ENCODE measurements at places on chromosomes 1 and 21.

DNA sequence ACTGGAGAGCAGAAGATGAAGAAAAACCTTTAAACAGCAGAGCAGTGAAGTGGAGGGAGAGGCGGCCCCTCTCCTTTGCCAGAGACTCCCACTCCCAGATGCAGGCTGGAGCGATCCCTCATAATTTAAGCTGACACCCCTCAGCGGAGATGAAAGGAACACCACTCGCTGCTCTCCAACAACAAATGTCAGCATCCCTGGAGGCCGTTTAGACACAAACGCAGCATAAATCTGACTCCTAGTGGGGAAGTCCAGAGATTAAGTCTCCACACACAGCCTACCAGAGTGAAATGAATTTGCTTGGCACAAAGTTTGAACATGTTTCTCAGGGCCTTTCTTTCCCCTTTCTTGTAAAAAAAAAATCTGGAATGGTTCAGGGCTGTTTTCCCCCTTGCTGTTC, 137.8 kb downstream of the LMX1A start:
- DNase-seq = no peak

GRCh38 chr1:40478276-40478675, 1.2 kb downstream of the ZFP69 start:
- no peak for DNase-seq

- no peak for DNase-seq
Measured at GRCh38 chr21:22174746-22175145, 1176.5 kb downstream of the NCAM2 start.

GRCh38 chr1:197911857-197912696, 5.1 kb upstream of the LHX9 start:
- DNase-seq = no peak

GRCh38 chr1:235206533-235207208, 45.6 kb upstream of the RBM34 start:
- DNase-seq = no peak

- no peak for DNase-seq
Measured at GRCh38 chr1:113405573-113405972, 15.3 kb downstream of the MAGI3 start.

GRCh38 chr1:76136894-76137293, 62.3 kb downstream of the ST6GALNAC3 start:
- DNase-seq = no peak

DNA sequence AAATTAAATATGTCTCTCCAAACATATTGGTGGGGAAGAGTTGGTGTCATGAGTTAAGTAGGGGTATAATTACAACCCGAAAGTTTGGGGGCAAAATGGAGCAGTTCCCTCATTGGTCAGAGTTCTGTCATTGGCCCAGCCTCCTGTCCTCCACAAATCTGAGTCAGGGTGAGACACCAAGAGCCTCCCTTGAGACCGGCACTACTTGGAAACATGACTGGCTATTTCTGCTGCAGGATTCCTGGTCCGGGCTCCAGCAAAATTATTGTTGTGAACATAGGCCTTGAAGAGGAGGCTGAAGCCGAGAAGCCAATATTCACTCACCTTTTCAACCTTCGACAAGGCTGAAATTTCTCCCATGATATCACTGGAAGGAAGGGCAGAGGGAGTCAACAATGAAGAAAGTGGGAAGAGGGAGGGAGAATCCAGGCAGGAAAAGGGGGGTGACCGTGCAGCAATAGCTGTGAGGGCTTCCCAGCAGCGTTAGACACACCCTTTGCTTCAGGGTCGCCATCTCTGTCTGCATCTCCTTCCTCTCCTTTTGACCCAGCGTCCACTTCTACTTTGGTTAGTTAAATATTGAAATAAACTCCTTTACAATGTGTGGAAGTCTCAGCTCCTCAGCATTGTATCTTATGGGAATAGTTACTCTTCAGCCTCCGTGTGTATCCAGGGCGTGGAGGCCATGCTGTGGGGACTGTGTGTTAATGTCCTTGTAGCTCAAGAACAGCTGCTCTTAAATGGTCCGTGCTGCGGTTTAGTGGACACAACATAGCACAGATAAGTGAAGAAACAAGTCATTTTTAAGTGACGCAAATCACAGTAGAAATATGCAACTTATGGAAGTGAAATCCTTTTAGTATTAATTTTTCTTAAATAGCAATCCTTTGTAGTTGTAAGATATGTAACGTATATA, 307.4 kb downstream of the DISC1 start:
- DNase-seq = no peak

DNA sequence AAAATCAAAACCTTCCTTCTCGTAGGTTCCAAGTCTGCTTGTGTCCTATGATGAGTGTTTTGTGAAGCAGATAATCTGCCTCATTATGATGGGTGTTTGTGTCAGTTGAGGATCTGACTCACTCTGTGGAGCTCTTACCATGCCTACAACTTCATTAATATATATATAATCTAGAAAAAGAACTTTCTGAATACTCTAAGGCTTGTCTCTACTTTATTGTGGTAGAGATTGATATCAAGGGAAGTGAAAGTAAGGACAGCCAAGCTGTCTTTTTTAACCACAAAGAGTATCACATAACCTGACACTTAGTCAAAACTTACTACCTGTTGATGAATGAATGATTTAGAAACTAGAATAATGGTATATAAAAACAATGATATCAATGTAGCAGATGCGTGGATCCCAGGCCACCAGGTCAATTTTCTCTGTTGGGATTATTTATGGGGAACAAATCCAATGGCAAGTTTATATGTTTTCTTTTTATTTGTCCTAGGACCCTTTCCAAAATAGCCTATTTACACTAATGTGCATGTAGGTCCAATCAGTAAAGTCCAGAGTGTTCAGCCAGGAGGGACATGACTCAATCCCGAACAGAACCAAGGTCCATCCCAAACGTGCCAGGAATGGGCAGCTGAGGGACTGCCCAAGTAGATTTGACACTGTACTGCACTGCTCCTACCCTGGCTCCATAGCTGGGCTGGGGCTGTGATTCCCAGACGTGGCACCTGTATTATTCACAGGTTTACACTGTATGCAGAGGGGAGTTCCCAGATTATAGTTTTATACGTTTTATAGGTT, 182.3 kb upstream of the GREM2 start:
- no peak for DNase-seq

DNA sequence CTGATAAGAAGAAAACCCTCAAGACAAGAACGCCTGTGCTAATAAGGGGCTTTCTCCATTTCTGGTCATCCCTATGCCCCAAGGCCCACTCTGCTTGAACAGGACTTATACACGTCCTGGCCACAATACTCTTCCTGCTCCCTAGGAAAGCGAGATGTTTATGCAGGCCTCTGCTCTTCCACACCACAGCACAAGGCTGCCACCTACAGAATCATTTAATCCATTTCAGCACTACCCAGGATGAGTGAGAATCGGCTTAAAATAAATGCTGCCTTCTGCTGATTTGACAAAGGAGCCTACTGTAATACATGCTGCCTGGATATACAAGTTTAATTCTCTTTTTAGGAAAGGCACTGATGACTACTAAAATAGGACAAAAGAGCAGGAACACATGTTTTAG, 29.4 kb downstream of the FRRS1 start:
- DNase-seq = peak; percentile 80

GRCh38 chr21:45617021-45617921, 26.3 kb upstream of the PCBP3 start:
- no peak for DNase-seq

- no peak for DNase-seq
Measured at GRCh38 chr1:178646821-178647220, 78.2 kb upstream of the RALGPS2 start.

GRCh38 chr1:65840683-65841082, 48.0 kb downstream of the PDE4B start:
- no peak for DNase-seq

DNA sequence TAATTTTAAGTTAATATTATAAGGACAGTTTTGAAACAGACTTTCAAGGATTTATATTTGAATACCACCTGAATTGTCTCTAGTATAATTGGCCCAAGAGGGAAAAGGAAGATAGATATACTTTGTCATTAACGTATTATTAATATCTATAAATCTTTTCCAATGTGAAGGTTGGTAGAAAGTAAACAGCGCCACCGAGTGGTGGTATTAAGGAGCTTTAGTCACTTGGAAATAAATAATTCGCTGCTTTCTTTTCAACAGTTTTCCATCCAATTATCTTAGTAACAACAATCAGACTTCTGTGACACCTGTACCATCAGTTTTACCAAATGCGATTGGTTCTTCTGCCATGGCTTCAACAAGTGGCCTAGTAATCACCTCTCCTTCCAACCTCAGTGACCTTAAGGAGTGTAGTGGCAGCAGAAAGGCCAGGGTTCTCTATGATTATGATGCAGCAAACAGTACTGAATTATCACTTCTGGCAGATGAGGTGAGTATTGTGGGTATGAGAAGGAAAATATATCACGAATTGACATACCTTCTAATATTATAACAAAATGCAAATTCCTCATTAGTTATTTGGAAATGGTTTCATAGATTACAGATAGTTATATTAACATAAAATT, 37.7 kb downstream of the SH3GLB1 start:
- DNase-seq = peak; percentile 47

- DNase-seq = no peak
Measured at GRCh38 chr1:98410082-98410481, 251.4 kb upstream of the SNX7 start.

GRCh38 chr1:156504438-156504813, 3.9 kb upstream of the MEF2D start:
- DNase-seq = no peak

- peak; percentile 16 for DNase-seq
Measured at GRCh38 chr1:178371235-178371634, 125.5 kb downstream of the CLEC20A start.

GRCh38 chr21:29164323-29164942, 34.0 kb downstream of the MAP3K7CL start:
- peak; percentile 85 for DNase-seq

GRCh38 chr1:159826441-159827101, at the start of gene SLAMF8:
TSS of gene SLAMF8 (plus strand) at chr1:159826873. CDS start at chr1:159826899, 26 bp downstream.
- DNase-seq = no peak

DNA sequence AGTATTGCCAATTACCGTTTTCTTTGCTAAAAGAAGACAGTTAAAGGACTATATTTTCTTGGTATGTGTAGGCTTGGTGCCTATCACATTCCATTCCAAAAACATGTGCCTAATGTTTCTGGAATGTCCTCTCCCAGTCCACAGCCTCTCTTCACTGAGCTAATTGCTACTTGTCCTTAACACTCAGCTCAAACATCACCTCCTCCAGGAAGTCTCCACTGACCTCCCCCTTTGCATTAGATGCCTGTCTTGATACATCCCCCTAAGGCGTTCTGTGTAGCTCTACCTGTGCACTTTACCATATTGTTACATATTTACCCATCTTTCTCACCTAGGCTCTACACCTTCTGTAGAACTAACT, 195.6 kb upstream of the CAMK1G start:
- DNase-seq = peak; percentile 77

DNA sequence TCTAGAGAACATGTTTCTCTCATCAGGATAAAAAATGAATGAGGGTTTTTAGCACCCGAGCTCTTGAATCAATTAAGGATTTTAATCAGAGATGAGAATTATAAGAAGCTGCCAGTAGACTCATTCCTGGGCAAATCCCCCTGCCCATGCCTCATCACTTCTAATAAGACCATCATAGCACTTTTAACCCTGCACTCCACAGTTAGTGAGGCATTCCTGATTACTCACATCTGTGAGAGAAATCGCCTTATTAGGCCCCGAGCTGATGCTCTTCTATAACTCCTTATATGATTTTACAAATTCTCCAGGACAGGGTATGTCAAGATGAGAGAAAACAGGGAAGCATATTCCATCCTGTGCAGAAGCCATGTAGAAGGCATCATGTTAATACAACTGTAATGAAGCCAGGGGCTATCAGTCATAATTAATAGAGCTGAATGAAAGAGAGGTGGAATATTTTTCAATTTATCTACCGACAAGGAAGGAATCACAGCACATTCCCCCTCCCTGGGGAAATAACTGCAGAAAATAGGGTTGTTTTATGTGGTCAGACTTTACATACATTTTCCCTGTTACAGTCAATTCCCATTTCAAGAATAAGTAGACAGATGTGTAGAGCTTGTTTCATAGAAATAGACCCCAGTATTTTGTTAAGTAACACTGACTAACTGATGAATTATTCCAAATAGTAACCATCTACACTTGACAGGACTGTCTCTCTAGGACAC, 272.7 kb downstream of the HHIPL2 start:
- peak; percentile 5 for DNase-seq

GRCh38 chr1:7526196-7526866, 244.8 kb upstream of the VAMP3 start:
- DNase-seq = no peak

DNA sequence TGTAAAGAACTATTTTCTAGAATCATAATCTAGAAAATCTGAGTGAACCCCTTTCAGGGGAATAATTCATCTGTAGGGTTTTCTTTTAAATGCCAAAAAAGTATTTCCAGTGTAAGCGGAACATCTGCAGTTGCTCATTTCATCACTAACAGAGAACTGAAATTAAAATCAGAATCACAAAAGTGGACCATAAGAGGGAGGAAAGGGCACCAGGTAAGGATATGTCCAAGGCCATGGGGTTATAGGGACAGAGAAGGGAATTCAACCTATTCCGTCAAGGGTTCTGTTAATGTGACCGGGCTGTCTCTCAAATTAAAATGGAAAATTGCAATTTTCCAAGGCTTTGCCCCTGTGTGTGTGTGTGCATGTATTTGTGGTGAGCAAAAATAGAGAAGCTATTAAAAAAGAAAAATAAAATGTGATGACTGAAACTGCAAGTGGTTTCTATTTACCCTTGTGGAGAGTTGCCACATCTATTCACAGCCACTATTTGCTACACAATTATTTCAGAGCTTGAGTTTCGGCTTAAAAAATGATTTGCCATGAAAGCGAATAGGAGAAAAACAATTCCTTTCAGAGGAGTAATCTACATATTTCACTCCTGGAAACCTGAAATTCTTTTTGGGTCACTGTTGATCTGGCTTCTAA, 53.1 kb downstream of the APP start:
- DNase-seq = no peak

DNA sequence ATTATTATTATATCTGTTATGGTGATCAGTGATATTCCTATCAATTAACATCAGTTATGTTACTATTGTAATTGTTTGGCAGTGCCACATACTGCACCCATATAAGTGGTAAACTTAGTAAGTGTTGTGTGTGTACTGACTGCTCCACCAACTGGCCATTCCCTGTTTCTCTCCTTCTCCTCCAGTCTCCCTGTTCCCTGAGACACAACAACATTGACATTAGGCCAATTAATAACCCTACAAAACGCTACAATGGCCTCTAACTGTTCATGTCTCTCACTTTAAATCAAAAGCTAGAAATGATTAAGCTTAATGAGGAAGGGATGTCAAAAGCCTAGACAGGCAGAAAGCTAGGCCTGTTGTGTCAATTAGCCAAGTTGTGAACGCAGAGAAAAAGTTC, 6.6 kb upstream of the THRAP3 start:
- DNase-seq = peak; percentile 44

- DNase-seq = no peak
Measured at GRCh38 chr1:204357551-204358490, 1.9 kb downstream of the PLEKHA6 start.

DNA sequence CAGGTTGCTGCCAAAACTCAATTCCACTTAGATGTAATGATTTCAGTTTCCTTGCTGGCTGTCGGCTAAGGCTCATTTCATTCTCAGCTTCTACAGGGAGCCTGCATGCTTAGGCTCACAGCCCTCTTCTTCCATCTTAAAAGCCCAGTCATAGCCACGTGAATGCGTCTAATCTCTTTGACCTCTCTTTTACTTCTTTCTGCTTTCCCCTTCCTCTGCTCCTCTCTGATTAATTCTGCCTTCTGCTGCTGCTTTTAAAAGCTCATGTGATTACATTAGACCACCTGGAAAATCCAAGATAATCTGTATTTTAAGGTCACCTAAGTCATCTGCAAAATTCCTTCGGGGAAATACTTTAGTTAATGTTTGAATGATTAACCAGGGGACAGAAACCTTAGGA, 812.8 kb upstream of the BRINP3 start:
- DNase-seq = no peak
